Stimulated activated CD4-positive, alpha-beta T cell treated with anti-CD3 and anti-CD28 coated beads, Interleukin-4, amount 100 ng/mL, for 1 hour (primary cell): ENCODE measurements at places on chromosomes 13 and 19.

DNA sequence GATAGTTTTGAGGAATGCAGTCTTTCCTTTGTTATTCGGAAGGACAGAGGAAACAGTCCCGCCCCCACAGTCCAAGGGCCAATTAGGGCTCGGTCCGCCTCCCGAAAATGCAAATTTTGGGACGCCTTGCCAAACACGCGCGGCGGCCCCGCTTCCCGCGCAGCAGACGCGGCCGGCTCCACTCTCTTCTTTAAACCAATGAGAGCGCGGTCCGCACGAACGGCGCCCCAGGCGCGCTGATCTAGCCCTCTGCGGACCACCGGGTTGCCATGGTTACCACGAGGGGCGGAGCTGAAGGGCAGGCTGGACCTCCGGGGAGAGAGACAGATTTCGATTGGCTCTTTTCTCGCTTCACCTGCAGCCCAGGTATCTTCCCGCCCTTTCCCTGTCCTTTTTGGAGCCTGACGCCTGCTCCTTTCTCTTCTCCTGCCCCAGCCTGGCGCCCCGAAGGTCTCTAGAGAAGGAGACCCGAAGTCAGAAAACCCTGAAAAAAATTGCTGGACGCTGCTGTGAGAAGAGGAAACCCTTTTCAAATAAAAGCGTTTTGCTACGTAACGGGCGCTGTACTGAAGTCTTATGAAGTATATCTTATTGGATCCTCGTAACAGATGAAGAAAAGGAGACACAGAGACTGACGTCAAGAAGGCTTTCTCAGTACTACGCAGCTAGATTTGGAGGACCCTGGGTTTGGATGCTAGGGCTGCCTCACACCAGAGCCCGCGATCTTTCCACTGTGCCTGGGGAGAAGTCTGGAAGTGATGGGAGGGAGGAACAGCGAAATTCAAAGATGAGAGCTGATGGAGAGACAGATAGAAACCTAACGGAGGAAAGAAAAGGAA, 2.0 kb downstream of the PTH2 start:
- peak; percentile 35 for DNase-seq

DNA sequence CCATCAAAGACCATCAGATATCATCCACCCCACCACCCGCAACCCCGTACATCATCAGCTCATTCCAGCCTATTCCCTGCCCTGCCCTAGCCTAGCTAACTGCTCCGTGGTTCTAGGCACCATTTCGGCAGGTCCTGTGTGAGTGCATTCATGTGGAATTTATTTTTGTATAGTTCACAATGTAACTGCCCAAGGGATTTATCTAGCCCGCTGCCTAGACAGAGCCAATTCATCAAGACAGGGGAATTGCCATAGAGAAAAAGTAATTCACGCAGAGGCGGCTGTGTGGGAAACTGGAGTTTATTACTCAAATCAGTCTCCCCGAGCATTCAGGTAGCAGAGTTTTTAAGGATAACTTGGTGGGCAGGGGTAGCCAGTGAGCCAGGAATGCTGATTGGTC, 109.2 kb upstream of the UBL3 start:
- DNase-seq: no peak

- DNase-seq: no peak
Measured at GRCh38 chr19:27718234-27718633, 1494.7 kb downstream of the UQCRFS1 start.

- DNase-seq: no peak
Measured at GRCh38 chr19:4496304-4496703, 22.0 kb downstream of the PLIN4 start.

- no peak for DNase-seq
Measured at GRCh38 chr19:45852145-45852750, 10.7 kb downstream of the SYMPK start.

DNA sequence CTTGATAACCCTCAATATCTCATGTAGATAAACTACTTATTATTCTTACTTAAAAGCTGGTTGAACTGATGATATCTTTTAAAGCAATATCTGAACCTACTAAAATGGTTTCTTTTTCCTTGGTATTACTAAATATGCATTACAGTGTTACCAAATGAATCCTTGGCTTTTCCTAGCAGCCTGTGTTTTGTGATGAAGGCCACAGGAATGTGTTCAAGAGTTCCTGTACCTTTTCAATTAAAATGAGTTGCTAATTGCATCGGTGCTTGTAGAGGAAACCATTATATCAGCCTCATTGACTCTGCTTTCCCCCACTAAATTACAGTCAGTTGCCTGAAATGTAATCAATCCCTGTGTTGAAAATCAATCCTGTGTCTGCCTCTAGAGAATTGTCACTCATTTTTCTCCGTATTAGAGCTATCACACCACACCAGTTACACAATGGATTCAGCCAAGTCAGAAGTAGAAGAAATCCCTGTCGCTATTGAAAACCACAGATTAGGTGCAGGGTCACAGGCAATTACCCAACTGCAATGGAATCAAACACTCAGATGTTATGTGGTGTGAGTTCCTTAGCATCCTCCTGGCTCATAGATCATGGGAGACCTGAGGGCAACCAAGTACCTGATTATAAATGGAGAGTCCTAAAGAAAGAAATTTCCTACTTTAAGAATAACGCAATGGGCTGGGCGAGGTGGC, 13.3 kb downstream of the FAM216B start:
- DNase-seq: no peak

DNA sequence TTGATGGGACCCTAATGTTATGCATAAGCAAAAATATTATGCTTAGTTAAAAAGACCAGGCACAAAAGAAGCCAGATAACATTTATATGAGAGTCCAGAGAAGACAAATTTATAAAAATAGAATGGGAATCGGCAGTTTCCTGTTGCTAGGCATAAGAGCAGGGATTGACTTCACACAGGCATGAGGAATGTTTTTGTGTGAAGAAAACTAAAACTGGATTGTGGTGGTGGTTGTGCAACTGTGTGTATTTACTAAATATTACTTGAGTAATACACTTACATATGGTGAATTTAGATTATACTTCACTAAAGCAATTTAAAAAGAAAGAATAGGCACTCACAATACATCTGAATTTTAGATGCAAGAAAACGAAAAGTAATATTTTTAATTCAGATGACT, 108.3 kb downstream of the SLITRK1 start:
- no peak for DNase-seq

GRCh38 chr19:41862445-41862986, 2.5 kb downstream of the RPS19 start:
- DNase-seq: no peak

DNA sequence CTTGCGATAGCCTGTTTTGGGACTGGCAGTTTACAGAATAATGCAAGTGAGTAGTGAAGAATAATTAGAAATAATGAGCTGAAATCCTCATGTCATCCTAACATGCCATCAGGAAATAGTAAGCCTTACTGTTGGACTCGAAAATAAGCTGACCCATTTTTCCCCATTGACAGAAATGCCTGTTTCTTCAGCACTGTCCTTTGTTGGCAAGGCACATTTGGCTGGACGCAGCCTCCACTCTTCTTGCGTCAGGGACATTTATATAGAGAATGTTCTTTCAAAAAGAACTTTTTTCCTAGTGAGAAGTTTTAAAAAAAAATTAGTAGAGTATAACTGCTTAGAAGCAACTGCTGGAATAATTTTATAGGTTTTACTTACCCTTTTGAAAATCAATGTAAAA, 47.1 kb downstream of the ARHGAP35 start:
- no peak for DNase-seq
